ENCODE measurements at places on chromosomes 6 and 20. TPM values are rescaled to one million over a fixed set of nuclear protein-coding genes. Genes with fewer than 3 reads are reported as not detected.

The DSP gene
- total RNA-seq, result 121 TPM

The HSD17B8 gene
- 31.4 TPM for total RNA-seq

The DNAH8 gene
- not detected for total RNA-seq

- H3K27me3 ChIP-seq, result no peaks in the 10 kb centered on the region
- H3K4me1 ChIP-seq, result no peaks in the 10 kb centered on the region
- no peaks in the 10 kb centered on the region for H3K36me3 ChIP-seq
- DNase-seq, result no peak
- no peak overlapping the region for H3K4me3 ChIP-seq
These were observed 42.1 kb downstream of the BMP5 start for GRCh38 chr6:55833284-55833683.

DNA sequence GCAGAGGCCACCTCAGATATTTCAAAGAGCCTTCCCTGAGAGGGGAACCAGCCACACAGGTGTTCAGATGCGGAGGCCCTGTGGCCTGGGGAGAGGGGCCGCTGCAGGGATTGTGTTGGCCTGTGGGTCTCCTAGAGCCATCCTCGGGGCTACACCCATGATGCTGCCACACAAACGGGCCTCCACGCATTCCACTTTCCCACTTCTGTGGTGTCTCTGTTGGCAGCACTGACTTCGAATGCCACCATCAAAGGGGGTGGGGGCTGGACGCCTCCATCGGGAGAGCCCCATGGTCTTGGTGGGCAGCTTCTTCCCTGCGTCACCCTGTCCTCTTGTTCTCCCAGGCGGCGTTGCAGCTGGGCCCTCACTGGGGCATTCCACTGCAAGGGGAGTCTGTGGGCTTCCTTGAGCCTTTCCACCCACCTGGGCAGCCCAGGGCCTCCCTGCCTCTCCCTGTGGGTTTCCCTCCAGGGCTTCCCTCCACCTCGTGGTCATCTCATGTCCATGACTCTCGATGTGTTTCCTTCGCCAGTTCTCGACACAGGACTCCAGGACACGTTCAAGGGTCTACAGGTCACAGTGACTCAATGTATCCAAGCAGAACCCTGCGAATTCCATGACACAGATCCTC lies 145.5 kb downstream of the ERMARD start:
- H3K4me1 ChIP-seq, result no peaks in the 10 kb centered on the region

GRCh38 chr20:41224281-41224680 lies 86.9 kb downstream of the PLCG1 start:
- no peak for DNase-seq
- H3K36me3 ChIP-seq, result no peaks in the 10 kb centered on the region
- H3K27ac ChIP-seq, result no peak overlapping the region
- H3K4me1 ChIP-seq, result peaks cover 21% of the 10 kb centered on the region
- no peaks in the 10 kb centered on the region for H3K27me3 ChIP-seq

All from right atrium auricular region (tissue), 2 donors.